ENCODE measurements at places on chromosomes 13 and 19.

- no peak for DNase-seq
Observed at GRCh38 chr13:40682449-40683240, 16.2 kb upstream of the FOXO1 start.

DNA sequence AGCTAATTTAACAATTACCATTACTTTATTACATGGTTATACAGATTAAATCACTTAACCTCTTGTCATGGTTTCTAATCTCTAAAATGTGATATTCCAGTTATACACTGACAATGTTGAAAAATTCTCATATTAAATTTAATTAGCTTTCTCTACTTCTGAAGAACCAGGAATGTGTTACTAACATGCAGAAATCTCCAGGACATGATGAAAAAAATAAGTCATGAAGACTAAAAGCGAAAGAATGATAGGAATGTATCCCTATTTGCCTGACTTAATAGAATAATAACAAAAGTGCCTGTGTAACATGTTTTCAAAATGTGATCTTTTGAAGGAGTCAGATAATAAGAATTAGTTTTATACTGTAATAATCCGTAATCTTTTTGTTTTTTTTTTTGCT lies 2823.7 kb upstream of the PCDH20 start:
- DNase-seq: peak; percentile 17

GRCh38 chr19:3455960-3456601 lies 24.2 kb downstream of the SMIM24 start:
- no peak for DNase-seq

GRCh38 chr13:97130190-97130589 lies 91.9 kb upstream of the MBNL2 start:
- no peak for DNase-seq

GRCh38 chr13:75384879-75385707 lies 96.9 kb downstream of the TBC1D4 start:
- no peak for DNase-seq
